Activated CD8-positive, alpha-beta T cell treated with anti-CD3 and anti-CD28 coated beads for 36 hours (primary cell): ENCODE measurements at places on chromosomes 7 and 10. TPM values are rescaled to one million over a fixed set of nuclear protein-coding genes. Genes with fewer than 3 reads are reported as not detected.

GRCh38 chr10:61758433-61758832, 95.7 kb downstream of the CABCOCO1 start:
- DNase-seq: no peak

GRCh38 chr10:4450981-4451908, 374.8 kb upstream of the AKR1E2 start:
- DNase-seq: no peak

- no peak for DNase-seq
Observed at GRCh38 chr7:77830649-77831355, 32.2 kb downstream of the PHTF2 start.

GRCh38 chr7:117091721-117092120, 138.4 kb downstream of the ST7 start:
- no peak for DNase-seq

DNA sequence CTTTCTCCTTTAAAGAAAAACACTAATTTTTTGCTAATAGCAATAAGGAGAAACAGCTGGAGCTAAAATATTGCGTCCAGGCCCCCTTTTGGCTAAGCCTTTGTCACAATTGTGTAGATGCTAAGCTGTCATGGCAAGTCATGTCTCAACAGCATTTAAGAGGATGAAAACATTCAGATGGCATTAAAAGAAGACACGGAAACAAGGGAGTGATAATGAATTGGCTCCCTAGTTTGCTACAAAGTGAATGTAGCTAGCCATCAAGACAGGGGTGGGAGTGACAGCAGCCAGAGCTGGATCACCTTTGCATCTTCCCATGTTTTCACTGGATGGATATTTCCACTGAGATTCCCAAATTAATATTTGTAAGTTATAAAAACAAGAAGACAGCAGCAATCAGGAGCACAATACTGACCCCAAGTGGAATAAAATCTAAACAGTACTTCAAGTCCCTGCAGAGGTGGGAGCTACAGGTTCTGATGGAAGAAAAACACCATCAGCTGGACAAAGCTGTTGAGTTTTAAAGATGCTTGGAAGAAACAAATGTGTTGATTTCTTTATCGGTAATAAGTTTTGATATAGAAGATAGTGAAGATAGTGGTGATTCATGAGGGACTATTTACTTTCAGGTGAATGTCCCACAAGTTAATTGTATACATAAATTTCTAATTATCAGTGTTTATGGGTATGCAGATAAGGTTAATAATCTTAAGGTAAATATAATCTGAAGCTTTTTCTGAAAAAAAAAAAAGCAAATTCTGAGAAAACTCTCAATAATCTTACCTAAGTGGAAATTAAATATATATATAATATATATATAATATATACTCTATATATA, 129.4 kb downstream of the SLC16A9 start:
- no peak for DNase-seq

- no peak for DNase-seq
Observed at GRCh38 chr10:35572583-35572982, 32.6 kb upstream of the GJD4 start.

- DNase-seq: peak; percentile 48
Observed at GRCh38 chr10:62851442-62851841, 35.3 kb upstream of the EGR2 start.

GRCh38 chr7:13037216-13037615, 349.8 kb downstream of the ARL4A start:
- DNase-seq: no peak

DNA sequence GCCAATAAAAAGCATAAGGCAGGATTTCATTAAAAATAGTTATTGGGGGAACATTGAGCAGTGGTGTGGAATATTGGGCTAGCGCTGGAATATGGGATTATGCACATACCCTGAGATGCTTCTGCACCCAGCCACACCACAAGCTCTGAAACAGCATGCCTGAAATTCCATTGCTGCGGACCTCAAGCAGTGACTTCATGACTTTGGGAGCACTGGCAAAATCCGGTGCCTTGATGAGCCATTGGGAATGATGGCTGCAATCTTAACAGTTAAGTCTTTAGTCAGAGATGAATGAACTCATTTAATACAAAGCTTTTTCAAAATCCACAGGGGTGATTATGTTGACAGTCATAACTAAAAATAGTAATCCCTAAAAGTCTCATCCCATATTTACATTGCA, 274.7 kb upstream of the MTPN start:
- DNase-seq: no peak

DNA sequence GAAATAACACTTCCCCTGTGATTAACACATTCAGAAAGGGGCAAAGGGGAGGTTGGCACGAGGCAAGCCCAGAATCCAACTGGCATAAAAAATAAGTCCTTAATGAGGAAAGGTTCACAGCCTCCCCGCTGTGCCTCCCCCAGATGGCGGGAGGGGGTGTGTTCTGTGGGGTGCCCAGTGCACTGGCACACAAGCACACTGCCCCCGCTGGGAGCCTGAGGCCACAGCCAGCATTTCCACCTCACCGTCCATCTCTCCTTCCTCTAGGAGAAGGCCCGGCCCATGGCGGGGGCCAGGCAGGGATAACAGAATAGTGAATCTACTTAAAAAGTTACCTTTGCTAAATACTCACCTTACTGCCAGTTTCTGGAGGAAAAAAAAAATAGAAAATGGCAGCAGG, 43.2 kb downstream of the PRKAG2 start:
- DNase-seq: no peak

GRCh38 chr7:151243408-151244195, 4.9 kb downstream of the SMARCD3 start:
- peak; percentile 59 for DNase-seq

DNA sequence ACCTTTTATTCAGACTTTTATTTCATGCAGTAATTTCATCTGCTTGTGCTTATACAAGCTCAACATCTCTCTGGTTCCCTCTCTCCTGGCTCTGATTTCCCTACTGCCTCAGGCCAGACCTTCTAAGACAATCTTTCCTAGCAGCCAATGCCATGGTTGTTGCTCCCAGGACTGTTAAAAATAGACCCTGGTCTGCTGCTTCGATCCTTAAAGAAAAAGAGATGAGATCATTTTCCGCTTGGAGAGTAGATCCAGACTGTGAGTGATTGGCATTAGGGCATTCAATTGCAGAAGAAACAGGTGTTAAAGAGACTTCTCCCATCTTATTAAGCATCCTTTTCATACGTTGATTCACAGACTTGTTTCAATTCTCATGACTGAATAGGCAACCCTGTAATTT, 68.4 kb upstream of the ITGB1 start:
- DNase-seq: no peak

- DNase-seq: no peak
Observed at GRCh38 chr7:121084256-121084655, 95.7 kb downstream of the CPED1 start.

DNA sequence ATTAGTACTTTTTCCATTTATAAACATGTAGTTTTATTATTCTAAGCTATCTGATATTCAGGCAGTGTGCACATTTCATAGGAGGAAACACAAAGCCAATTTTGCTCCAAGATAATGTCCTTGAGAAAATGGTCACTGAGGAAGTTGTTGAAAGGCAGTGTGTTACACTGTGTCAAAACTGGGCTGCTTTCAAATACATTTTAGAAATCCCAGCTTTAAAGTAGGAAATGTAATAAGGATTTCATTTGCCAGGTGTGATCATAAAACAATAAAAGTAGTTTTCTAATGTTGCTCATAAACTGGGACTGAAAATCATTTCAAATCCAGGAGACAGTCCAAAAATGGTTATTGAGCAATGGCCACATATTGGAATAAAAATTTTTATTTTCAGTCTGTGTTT, 80.1 kb downstream of the WDR37 start:
- no peak for DNase-seq

GRCh38 chr7:99365318-99366141, 9.0 kb upstream of the ARPC1B start:
- DNase-seq: peak; percentile 68

GPR15LG gene
- total RNA-seq: not detected

CH25H gene
- total RNA-seq: not detected

LOXL4 gene
- total RNA-seq: not detected

MUC12 gene
- total RNA-seq: not detected

VAX1 gene
- not detected for total RNA-seq

LLCFC1 gene
- not detected for total RNA-seq
